M059J (cell line): ENCODE measurements at places on chromosomes 3 and 15.

GRCh38 chr15:65576664-65577063 is 34.3 kb downstream of the INTS14 start:
- DNase-seq, result peak; percentile 77

GRCh38 chr3:99330924-99331532 is 307.4 kb upstream of the COL8A1 start:
- no peak for DNase-seq

DNA sequence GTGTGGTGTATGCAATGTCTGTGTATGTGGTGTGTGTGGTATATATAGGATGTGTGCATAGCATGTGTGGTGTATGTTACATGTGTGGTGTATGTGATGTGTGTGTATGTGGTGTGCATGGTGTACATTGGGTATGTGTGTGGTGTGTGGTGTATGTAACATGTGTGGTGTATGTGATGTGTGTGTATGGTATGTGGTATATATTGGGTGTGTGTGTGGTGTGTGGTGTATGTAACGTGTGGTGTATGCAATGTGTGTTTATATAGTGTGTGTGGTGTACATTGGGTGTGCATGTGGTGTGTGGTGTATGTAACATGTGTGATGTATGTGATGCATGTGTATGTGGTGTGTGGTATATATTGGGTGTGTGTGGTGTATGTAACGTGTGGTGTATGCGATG is 41.9 kb downstream of the ARRDC4 start:
- no peak for DNase-seq

DNA sequence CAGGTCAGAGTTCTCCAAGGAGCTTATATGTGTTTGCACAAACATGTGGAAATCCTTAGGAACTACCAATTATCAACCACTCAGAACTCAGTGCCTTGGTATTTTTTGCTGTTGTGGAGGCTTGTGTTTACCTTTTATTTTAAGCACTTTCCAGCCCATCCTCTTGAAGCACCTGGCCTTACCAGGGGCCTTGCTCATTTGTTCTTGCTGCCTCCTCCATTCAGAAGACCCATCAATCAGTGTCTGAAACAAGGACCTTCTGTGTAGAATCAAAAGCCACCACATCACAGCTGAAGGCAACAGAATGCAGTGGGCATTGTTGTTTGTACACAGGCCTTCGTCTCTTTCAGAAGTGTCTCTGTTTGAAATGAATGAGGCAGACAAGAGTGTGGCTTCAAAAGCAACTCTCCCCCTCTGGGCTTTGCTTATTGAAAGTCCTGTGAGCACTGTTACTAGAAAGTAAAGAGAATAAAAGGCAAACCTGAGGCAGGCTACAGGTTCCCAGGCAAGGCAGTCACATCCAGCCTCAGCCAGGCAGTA is 24.5 kb upstream of the LIPC start:
- DNase-seq, result no peak

GRCh38 chr15:42939841-42940240 is 19.3 kb upstream of the TTBK2 start:
- no peak for DNase-seq

GRCh38 chr3:177783338-177783737 is 586.1 kb upstream of the TBL1XR1 start:
- no peak for DNase-seq

DNA sequence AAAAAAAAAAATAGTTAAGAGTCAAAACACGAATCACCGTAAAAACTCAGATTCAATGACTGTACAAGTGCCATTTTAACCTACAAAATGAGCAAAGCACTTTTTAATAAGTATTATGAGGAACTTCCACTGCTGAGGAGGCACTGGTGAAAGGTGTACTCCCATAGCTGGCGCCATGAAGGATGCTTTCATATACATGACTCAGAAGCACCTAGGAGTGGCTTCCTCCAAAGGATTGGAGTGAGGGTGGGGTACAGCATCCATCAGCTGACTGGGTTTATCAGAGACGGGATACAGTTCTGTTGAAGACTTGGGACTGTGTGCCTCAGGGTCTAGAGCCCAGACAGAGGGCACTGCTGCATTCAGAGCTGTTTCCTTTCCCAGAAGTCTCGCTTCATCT is 60.9 kb upstream of the MEX3B start:
- DNase-seq, result peak; percentile 29

DNA sequence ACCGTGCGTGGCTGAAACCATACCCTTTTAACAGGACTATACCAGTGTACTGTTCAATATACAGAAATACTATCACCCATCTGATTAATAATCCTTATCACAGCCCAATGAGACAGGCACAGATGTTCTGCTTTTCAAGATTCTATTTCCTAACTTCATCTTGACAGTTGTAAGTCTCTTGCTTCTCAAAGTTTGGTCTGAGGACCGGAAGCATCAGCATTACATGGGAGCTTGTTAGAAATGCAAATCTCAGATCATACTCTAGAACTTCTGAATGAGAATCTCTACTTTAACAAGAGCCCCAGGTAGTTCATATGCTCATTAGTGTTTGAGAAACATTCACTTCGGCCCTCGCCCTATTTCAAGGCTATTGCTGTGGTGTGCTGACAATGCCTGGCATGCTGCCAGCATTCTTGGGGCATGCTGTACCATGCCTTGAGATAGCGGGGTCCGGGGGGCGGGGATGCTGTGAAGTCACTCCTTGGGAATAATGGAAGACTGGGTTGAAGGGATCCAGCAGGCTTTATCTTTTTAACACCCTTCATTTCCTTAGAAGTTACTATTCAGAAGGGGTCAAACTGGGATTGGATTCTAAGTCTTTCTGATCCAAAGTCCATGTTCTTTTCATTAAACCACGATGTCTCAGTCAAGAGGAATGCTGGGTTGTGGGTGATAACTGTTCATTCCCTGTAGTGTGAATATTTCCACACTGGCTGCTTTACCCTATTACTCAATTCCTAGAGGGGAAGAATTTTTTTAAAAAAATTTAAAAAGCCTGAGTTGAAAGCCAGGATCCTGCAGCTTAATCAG is 194.7 kb downstream of the LPP start:
- peak; percentile 95 for DNase-seq

GRCh38 chr3:105865016-105865623 is 3.7 kb downstream of the CBLB start:
- peak; percentile 42 for DNase-seq

- DNase-seq, result peak; percentile 30
Measured at GRCh38 chr15:55770261-55770660, 27.3 kb upstream of the PRTG start.

DNA sequence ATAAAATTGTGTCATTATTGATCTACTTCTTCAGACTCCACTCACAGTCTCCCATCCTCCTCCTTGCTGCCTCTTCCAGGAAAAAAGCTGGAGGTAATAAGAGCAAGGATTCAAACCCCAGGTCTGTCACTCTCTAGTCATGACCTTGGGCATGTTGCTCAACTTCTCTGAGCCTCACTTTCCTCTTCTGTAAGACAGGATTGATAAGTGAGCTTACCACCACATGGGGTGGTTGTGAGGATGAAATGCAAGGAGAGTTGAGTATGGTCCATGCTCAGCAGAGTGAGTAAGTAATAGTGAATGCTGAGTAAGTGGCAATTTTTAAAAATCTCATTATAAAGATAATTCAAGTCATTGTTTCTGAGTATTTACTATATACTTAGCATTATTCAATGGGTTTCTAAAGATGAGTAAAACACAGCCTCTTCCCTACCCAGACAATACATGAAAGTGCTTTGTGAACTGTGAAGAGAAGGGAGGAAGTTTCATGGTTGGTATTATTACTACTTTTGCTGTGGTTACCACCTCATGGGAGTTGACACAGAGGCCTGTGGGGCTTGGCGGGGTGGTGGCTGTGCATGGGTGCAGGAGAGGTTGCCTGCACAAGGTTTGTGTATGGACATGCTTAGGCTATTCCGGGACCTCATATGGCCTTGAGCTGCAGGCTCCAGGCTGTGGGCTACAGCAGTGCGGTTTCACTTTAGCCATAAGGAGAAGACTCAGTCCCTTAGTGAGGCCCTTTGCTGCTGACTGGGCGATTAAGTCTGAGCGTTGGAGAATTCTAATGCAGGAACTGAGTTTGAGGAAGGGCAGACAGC is 30.0 kb downstream of the SLC6A11 start:
- DNase-seq, result no peak

GRCh38 chr3:47577583-47578118 is 1.0 kb downstream of the CSPG5 start:
- DNase-seq, result peak; percentile 11

DNA sequence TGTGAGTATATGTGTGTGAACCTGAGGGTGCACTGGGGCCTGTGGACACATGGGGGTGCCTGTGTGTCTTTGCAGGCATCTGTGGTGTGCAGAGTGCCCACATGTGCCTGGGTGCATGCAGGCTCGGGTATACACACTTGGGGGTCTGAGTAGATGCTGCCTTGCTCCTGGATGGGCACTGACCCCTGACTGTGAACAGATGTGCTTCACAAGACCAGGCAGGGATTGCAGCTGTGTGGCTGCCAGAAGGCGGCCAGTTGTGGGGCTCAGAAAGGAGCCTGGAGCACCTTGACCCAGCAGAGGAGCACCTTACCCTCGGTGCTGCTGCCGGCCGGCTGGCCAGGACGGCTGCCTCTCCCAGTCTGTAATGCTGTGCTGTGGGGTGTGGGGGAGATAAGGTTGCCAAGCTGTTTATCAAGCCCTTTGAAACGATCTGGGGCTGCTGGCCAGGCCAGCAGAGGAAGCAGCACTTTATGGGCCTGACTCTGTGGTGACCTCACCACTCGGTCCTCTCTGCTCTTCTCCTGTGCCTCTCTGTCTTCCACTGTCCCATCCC is 55.5 kb upstream of the MRPS22 start:
- DNase-seq, result peak; percentile 64

- no peak for DNase-seq
Measured at GRCh38 chr15:66673410-66674322, 28.4 kb upstream of the SMAD6 start.

GRCh38 chr3:53156368-53156834 is 4.6 kb upstream of the PRKCD start:
- DNase-seq, result no peak

DNA sequence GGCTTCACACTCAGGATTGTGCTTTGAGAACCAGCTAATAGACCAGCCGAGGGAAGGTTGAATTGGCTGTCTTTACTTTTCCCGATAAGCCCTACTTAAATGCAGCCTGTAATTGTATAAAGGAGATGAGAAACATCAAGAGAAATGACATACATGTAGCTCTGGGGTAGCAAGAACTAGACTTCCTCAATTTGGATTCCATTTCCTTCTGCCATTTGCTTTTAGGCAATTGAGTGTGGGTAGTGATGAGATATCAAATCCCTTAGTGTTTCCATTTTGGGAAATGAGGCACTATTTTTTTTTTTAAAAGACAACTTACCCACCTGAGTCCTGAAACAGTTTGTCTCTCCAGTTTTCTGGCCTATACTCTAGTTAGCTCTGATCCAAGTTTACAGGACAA is 2.2 kb downstream of the INAFM2 start:
- no peak for DNase-seq

GRCh38 chr3:168061332-168061996 is 34.3 kb downstream of the GOLIM4 start:
- DNase-seq, result peak; percentile 32

DNA sequence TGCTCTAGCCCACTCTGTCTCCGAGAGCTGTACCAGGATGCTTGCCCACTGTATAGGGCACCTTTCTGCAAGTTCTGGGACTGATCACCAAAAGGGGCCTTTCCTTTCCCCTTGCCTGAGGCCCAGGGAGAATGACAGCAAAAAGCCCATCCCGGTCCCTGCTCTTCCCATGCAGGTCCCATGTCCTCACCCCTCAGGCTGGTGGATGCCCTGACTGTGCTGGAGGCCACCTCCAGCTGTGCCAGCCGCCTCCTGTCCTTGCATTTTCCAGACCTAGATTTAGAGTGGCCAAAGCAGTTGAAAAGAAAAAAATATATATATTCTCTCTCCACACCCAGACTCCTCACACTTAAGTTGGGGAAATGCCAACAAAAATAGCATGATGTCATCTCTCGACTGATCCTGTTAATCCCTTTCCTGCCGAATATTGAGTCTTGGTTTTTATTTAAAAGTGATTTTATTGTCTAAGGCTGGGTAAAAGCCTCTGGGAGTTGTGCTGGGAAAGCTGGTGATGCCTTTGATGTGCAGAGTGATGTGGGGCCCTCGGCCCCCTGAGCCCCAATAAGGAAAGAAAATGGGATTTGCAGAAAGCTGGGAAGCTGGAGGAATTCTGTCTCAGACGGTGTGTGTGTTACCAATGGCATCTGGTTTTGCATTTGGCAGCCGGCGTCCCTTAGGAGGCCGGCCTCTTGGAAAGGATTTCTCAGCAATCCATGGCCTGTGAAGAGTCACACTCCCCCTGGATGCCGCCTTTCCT is 29.3 kb upstream of the TPM1 start:
- peak; percentile 87 for DNase-seq

DNA sequence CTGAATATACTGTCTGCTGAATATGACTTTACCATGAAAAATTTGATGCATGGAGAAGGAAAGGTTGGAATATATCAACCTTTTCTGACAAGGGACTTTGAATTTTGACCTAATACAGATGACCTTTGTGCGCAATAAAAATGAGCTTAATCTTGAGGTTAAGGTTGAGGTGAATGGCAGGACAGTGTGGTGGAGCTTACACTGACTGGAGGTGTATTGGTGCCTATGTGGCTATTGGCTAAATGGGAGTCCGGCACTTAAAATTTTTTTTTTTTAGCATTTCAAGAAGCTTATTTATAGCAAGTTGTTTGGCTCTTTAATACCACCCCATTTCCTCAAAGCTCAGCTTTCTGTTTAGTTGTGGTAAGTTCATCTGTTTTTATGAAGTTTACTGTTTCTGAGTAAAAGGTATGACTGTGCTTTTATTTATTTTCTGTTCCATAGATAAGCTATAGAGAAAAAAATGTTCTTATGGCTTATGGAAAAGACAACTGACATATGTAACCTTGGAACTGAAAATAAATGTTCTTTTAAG is 15.2 kb downstream of the CDIN1 start:
- no peak for DNase-seq

DNA sequence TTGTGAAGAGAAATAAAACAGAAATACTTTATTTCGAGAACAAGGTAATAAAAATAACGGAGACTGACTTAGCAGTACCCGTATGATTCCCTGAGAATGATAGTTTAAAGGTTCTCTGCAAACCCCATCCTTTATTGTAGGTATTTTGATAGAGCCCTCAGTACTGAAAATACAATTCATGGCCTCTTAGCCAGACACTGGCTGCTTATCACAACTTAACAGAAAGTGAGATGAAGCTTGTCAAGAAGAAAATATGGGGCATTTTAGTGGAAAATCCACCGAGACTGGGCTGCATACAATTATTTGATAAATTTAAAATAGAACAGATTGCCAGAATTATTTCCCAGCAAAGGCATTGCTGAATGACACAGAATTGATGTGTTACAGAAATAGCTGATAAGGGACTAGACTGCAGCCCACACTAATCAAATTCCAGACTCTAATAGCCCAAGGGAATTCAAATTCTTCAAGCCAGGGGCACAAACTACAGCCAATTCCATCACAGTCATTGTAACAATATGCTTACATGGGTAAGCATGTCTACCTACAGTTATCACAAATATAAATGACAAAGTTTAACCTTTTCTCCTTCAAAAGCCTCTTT is 521.9 kb downstream of the PLOD2 start:
- no peak for DNase-seq
